Dermis blood vessel endothelial cell (primary cell): ENCODE measurements at places on chromosomes 6 and 20. TPM values are rescaled to one million over a fixed set of nuclear protein-coding genes. Genes with fewer than 3 reads are reported as not detected.

The VWA7 gene
- 0.05 and 0.34 TPM in 2 replicates for total RNA-seq

The BMP5 gene
- not detected in 2 replicates for total RNA-seq

The DEFB125 gene
- total RNA-seq: not detected in 2 replicates

The PCNA gene
- 131 and 240 TPM in 2 replicates for total RNA-seq

The ULBP2 gene
- 2.0 and 3.7 TPM in 2 replicates for total RNA-seq

The MOXD1 gene
- total RNA-seq: 0.34 and 0.65 TPM in 2 replicates

The ERVFRD-1 gene
- under 0.01 and 0.05 TPM in 2 replicates for total RNA-seq

The TRIM31 gene
- total RNA-seq: not detected in 2 replicates

The MAK gene
- under 0.01 and 0.09 TPM in 2 replicates for total RNA-seq

The TMEM200A gene
- 0.14 and 0.34 TPM in 2 replicates for total RNA-seq

The SS18L1 gene
- total RNA-seq: 13.8 and 16.5 TPM in 2 replicates

The ZBTB2 gene
- 8.0 and 10.6 TPM in 2 replicates for total RNA-seq

The PRL gene
- not detected in 2 replicates for total RNA-seq

The TCP11 gene
- total RNA-seq: 0.28 and 0.68 TPM in 2 replicates

The GSTA2 gene
- not detected in 2 replicates for total RNA-seq

The OR11A1 gene
- not detected in 2 replicates for total RNA-seq

The CALHM6 gene
- 0.33 and 0.85 TPM in 2 replicates for total RNA-seq

The AAR2 gene
- 29.8 and 31.7 TPM in 2 replicates for total RNA-seq

The B3GAT2 gene
- under 0.01 TPM in 1 of 2 replicates, not detected in the other for total RNA-seq

The GJA10 gene
- not detected in 2 replicates for total RNA-seq

The SLC17A4 gene
- not detected in 2 replicates for total RNA-seq

The ARHGAP40 gene
- 0.09 TPM in 1 of 2 replicates, not detected in the other for total RNA-seq

The RAMACL gene
- 2.9 and 6.6 TPM in 2 replicates for total RNA-seq

The HDGFL1 gene
- total RNA-seq: not detected in 2 replicates

The FUT9 gene
- total RNA-seq: not detected in 2 replicates

The DSP gene
- total RNA-seq: 53.1 and 95.4 TPM in 2 replicates

The MTFR2 gene
- total RNA-seq: 1.2 and 3.4 TPM in 2 replicates

The TFAP2D gene
- total RNA-seq: not detected in 2 replicates

The ZSWIM3 gene
- total RNA-seq: 8.7 and 11.9 TPM in 2 replicates

The XKR7 gene
- under 0.01 TPM in 1 of 2 replicates, not detected in the other for total RNA-seq

The C6orf141 gene
- total RNA-seq: 42.3 and 60.4 TPM in 2 replicates

The ZKSCAN3 gene
- 6.3 and 9.7 TPM in 2 replicates for total RNA-seq

The SCUBE3 gene
- 0.85 and 1.7 TPM in 2 replicates for total RNA-seq

The RFX6 gene
- total RNA-seq: not detected in 2 replicates

The RIPOR2 gene
- total RNA-seq: under 0.01 TPM in 1 of 2 replicates, not detected in the other

The FAXC gene
- total RNA-seq: 0.34 and 0.56 TPM in 2 replicates

The HLA-G gene
- total RNA-seq: not detected in 2 replicates

The ZNF311 gene
- total RNA-seq: 0.17 and 0.28 TPM in 2 replicates

The KHDC3L gene
- not detected in 2 replicates for total RNA-seq

The SLCO4A1 gene
- 3.7 and 4.8 TPM in 2 replicates for total RNA-seq

The TREM2 gene
- total RNA-seq: not detected in 2 replicates

The LY6G6C gene
- not detected in 2 replicates for total RNA-seq

The CLDN20 gene
- not detected in 2 replicates for total RNA-seq

The FAM83C gene
- not detected in 2 replicates for total RNA-seq

The CRIP3 gene
- 0.34 TPM in 1 of 2 replicates, not detected in the other for total RNA-seq

The NR2E1 gene
- total RNA-seq: not detected in 2 replicates

The WDR46 gene
- total RNA-seq: 65.9 and 75.4 TPM in 2 replicates

The HS3ST5 gene
- not detected in 2 replicates for total RNA-seq

The DEFB132 gene
- not detected in 2 replicates for total RNA-seq

The RIN2 gene
- 88.0 and 111 TPM in 2 replicates for total RNA-seq

The TULP1 gene
- total RNA-seq: not detected in 2 replicates

The ENPP4 gene
- total RNA-seq: 4.9 and 6.9 TPM in 2 replicates

The GNRH2 gene
- total RNA-seq: not detected in 2 replicates

The CLPSL1 gene
- total RNA-seq: not detected in 2 replicates

The KCNG1 gene
- total RNA-seq: 0.70 and 3.1 TPM in 2 replicates

The CRISP3 gene
- not detected in 2 replicates for total RNA-seq

The DST gene
- total RNA-seq: 199 and 265 TPM in 2 replicates

The CST1 gene
- total RNA-seq: 0.19 TPM in 1 of 2 replicates, not detected in the other

The TRIM38 gene
- total RNA-seq: 8.9 and 9.9 TPM in 2 replicates
